ENCODE measurements at places on chromosomes 13 and 19.

GRCh38 chr13:34897220-34897619, 44.9 kb upstream of the NBEA start:
- DNase-seq: no peak

GRCh38 chr13:110047496-110047895, 259.5 kb downstream of the COL4A1 start:
- no peak for DNase-seq

DNA sequence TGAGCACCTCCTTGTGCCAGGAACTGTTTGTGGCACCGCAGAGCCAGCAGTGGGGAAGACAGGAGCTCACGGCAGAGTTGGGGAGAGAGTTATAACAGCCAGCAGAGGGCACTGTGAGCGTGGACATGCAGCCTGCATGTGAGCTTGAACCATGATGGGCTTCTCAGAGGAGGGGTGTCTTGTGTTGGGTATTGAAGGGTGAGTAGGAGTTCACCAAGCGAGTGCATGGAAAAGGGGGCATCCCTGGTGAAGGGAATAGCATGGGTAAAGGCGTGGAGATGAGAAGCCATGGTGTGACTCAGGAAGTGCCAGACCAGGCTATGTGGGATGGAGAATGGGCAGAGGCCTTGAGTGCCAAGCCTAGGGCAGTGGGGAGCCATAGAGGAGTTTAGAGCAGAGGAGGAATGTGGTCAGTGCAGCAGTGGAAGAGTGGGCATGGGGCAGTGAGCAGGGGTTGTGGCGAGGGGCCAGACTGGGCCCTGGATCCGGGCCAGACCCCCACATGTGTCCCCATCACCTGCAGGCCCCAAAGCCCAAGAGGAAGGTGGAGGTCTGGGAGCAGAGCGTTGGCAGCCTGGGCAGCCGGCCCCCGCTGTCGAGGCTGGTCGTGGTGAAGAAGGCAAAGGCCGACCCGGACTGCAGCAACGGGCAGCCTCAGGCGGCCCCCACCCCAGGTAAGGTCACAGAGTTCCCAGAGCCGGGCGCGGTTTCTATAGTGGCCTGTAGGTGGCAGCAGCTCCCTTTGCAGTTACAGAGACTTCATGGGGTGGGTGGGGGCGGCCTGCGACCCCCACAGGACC, 11.8 kb upstream of the SHD start:
- peak; percentile 28 for DNase-seq

DNA sequence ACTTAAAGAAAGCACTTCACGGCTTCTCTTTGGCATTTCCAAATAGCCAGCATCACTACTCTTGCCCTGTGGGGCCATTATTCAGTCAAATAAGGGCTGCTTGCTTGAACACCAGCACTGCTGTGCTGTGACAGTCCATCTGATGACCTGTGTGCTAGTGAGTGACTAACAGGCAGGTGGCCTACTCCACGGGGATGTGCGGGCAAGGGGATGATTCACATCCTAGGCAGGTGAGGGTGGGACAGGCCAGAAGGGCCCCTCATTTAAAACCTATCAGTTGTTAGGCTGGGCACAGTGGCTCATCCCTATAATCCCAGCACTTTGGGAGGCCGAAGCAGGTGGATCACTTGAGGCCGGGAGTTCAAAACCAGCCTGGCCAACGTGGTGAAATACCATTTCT, 8.2 kb downstream of the CCNE1 start:
- no peak for DNase-seq

Data from stimulated activated naive CD4-positive, alpha-beta T cell (primary cell).